ENCODE measurements at places on chromosomes 13 and 19.

- no peak for DNase-seq
Measured at GRCh38 chr19:48910803-48911202, 10.7 kb downstream of the NUCB1 start.

- no peak for DNase-seq
Measured at GRCh38 chr19:2952953-2953481, 8.2 kb upstream of the ZNF77 start.

- DNase-seq: no peak
Measured at GRCh38 chr13:89688918-89689317, 1658.6 kb upstream of the MIR17HG start.

- DNase-seq: no peak
Measured at GRCh38 chr13:112617754-112618375, 29.9 kb upstream of the TUBGCP3 start.

GRCh38 chr13:25743421-25743820, 308.4 kb downstream of the SHISA2 start:
- DNase-seq: no peak

- DNase-seq: no peak
Measured at GRCh38 chr13:84870190-84870589, 929.0 kb downstream of the SLITRK6 start.

DNA sequence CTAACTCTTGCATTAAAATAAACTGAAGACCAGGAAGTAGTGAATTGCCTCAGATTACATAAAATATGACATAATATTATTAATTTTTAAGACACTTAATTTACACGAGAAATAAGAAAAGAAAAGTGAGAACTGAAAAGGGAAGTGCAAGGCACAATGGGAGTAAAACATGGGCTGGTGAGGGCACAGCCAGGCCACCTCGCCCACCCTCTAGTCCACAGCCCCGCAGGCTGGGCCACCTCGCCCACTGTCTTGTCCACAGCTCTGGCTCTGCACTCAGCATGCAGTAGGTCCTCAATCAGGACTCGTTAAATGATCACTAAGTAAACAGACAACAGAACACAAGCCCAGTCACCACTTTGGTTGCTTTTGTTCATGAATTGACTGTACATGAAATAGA, 67.8 kb upstream of the ARHGEF7 start:
- DNase-seq: no peak

- no peak for DNase-seq
Measured at GRCh38 chr19:35554076-35554475, 8.7 kb downstream of the TMEM147 start.

GRCh38 chr13:86684402-86684801, 885.2 kb upstream of the SLITRK6 start:
- no peak for DNase-seq

DNA sequence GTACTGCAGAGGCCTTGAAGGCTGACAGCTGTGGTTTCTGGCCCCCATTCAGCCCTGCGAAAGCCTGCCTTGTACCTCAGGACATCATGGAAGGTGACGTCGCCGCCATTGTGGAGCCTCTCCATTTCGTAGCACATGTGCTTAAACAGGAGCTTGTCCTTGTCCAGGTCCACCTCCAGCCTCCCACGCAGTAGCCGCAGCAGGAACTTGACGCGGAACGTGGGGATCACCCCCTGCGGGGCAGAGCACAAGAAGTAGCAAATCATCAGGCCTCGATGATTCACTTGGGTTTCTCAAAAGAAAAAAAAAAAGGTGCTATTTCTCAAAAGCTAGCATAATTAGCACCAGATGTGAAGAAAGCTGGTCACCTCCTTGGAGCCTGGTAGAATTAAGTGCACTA, 351.0 kb downstream of the NALCN start:
- DNase-seq: no peak

DNA sequence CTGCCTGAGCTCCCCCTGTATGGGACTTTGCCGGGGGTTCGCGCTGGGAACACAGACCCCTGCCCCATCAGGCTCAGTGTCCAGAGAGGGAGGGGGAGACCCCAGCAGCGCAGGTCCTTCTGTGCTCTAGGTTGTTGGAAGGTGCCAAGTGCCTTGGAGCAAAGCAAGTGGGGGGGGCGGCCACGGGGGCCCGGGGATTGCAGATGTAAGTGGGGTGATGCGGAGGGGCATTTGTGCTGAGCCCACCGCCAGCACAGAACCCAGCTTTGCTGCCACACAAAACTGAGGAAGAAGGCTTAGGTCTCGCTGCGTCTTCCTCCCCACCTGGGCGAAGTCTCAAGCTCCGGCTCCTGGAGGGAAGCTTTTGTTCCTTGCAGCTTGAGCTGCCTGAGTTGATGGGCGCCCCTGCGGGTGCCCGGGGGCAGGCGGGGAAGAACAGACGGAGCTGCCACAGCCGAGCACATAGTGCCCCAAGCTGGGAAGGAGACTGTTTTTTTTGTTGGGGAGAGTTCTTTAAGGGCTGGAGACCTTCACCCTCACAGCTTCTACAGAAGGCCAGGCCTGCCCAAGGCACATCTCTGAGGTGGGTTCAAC, 1.5 kb upstream of the NTN5 start:
- DNase-seq: no peak

DNA sequence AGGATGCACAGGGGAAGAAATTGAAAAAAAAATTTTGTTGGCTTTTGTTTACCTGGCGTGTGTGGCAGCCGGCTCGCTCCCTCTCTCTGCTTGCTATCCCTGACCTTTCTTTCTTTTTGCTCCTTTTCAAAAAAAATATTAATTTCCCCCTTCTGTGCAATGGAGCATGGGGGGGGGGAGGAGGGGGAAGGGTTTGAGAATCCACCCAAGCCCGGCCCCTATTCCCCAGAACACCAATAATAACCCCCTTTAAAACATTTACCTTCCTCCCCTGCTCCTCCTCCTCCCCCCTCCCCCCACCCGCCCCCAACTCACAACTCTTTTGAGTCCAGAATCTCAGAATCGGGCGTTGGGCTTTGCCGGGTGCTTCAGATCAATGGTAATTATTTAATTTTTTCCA, 28.4 kb downstream of the NFIX start:
- DNase-seq: no peak

DNA sequence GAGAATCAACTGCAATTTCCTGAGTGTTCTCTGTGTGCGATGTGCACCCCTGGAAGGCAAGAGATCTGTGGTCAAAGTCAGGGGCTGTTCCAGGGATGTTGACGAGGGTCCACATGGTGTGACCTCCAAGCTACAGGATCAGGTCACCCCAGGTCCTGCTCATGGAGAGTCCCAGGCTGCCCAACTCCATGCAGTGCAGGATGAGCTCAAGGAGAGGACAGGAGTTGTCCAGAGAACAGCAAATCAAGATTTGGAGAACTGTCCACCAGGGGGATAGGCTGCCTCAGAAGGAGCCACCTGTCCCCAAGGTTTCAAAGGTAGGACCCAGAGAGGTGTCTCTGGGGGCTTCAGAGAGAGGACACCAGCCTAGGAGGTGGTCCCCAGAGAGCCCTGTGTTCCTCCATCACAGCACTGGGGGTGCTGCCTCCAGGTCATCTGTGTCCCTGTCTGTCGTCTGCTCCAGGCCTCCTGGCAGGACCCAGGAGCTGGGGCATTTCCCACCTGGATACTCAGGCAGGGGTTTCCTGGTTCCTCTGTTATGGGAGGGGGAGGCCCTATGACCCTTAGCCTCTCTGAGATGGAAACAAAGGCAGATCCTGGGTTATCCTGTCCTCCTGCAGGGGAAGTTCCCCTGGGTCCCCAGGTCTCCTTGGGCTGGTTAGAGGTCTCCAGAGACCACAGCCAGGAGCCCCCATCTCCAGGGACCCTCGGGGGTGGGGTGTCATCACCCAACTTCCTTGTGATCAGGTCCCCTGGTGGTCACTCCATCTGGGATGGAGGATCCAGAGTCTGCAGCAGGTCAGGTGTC, 2.1 kb upstream of the CEACAM7 start:
- DNase-seq: no peak

GRCh38 chr19:14840206-14840605, 5.2 kb upstream of the OR7A5 start:
- DNase-seq: no peak

DNA sequence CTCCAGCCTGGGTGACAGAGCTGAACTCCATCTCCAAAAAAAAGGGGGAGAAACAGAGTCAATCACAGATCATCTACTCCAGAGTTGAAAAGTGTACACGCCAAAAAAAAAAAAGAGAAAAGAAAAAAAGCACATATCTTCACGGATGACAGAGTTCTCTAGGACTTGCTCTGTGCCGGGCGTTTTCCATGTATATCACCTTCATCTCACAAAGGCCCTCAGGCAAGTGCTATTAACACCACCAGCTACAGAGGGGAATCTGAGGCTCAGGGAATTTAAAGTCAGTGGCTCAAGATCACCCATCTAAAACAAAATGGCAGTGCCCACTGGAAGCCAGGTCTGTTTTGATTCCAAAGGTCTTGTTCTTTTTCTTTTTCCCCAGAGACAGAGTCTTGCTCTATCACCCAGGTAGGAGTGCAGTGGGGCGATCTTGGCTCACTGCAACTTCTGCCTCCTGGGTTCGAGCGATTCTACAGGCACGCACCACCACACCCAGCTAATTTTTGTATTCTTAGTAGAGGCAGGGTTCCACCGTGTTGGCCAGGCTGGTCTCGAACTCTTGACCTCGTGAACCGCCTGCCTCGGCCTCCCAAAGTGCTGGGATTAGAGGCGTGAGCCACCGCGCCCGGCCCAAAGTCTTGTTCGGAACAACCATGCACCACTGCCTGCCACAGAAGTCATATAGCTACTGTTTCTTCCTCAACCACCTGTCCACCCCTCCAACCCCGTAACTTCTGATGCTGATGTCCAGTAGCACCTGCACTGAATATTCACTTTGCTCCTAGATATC, 42.2 kb downstream of the SAE1 start:
- DNase-seq: no peak

GRCh38 chr13:95948656-95949055, 104.5 kb downstream of the UGGT2 start:
- no peak for DNase-seq

GRCh38 chr13:95564091-95564490, 11.6 kb downstream of the CLDN10 start:
- DNase-seq: no peak

GRCh38 chr19:16871871-16872270, 16.9 kb upstream of the F2RL3 start:
- no peak for DNase-seq

DNA sequence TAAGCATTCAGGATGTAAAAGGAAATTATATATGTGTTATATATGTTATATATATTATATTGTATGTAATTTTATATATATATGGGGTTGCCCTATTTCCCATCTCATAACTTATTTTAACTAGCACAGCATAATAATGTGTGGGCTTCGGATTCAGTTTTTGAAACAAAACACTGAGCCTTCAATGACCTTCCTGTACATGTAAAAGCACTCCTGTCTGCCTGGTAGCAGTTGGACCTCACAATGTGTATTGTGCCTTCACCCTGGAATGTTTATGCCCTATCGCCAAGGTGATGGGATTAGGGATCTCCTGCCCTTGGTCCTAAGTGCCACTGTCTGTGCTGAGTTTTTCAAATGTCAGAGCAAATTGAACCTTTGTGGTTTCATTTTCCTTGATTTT, 968.8 kb downstream of the TUBA3C start:
- no peak for DNase-seq

DNA sequence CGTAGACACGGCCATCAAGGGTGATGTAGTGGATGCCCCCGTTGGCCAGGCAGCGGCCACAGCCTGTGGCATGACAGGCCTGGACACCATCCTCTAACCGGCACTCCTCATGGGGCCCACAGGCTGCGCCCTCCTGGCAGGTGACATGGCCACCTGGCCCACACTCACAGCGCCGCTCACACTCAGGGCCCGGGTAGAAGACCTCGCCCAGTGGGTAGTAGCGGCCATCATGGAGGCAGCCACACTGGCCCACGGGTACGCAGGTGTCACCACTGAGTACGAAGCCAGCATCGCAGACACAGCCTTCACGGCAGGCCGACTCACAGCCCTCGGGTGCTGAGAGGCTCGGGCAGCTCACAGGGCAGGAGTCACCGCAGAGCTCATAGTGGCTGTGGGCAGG, 27.2 kb upstream of the FBL start:
- DNase-seq: no peak

- no peak for DNase-seq
Measured at GRCh38 chr13:84290386-84290785, 408.1 kb upstream of the SLITRK1 start.

DNA sequence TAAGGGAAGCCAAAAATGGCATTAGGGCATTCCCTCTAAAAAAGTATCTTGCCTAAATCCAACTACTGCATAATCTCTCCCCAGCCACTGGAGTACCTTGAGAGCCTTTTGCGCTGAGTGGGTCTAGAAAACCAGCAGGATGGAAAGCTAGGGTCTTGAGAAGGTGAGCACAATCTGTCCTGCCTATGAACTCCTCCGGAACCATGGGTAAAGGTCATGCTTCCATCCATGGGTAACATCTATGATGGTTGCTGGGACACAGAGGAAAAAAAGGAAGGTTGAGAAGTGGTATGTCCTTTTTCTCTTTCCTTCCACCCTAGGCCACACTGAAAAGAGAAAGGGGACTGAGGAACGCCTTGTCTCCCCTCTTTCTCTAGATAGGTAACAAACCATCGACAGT, 52.4 kb downstream of the ZNF676 start:
- DNase-seq: no peak

- no peak for DNase-seq
Measured at GRCh38 chr19:55279340-55279739, 570 bp downstream of the HSPBP1 start.

DNA sequence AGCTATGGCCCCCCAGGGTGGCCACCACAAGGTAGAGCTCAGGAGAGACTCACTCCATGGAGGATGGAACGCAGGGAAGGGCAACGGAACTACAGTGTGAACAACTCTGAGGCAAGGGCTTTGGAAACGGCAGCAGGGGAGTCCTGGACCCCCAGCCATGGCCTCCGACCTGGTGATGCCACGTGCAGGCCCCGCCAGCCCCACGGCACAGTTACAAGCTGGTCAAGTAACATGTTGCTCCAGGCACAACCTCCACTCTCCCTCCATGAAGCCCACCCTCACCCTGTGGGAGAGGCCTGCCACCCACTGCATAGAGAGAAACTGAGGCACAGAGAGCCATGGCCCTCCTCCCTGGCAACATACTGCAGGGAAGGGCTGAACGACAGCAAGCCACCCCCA, 9.1 kb upstream of the CERS1 start:
- DNase-seq: no peak

- no peak for DNase-seq
Measured at GRCh38 chr13:79003989-79004898, 345.3 kb upstream of the OBI1 start.

- DNase-seq: no peak
Measured at GRCh38 chr13:98225036-98225940, 48.2 kb upstream of the RNF113B start.

DNA sequence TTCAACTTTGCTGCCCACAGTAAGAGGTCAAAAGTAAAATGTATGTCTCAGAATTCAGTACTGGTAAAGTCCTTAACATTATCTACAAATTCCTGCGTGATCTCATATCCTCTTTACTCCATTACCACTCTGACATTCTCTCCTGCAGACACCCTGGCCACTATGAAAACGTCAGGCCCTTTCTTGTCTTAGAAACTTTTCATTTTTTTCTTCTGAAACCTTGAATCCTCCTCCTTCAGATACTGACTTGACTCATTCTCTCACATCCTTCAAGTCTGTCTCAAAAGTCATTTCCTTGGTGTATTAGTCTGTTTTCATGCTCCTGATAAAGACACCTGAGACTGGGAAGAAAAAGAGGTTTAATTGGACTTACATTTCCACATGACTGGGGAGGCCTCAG, 262.3 kb downstream of the POU4F1 start:
- no peak for DNase-seq

- DNase-seq: no peak
Measured at GRCh38 chr19:4186087-4186993, 3.9 kb downstream of the ANKRD24 start.

GRCh38 chr13:111017755-111018459, 97.2 kb upstream of the ARHGEF7 start:
- no peak for DNase-seq

GRCh38 chr19:46350029-46350757, 3.3 kb downstream of the PPP5C start:
- DNase-seq: no peak

Data from cortex of kidney (tissue), 1 donor.